ENCODE measurements at places on chromosomes 6 and 20. TPM values are rescaled to one million over a fixed set of nuclear protein-coding genes. Genes with fewer than 3 reads are reported as not detected.

C6orf58 gene
- 0.12 TPM for polyA plus RNA-seq

POLR1C gene
- 50.7 TPM for polyA plus RNA-seq

CST5 gene
- polyA plus RNA-seq, result 0.55 TPM

SMIM29 gene
- polyA plus RNA-seq, result 71.9 TPM
